ENCODE measurements at places on chromosomes 5 and 9.

DNA sequence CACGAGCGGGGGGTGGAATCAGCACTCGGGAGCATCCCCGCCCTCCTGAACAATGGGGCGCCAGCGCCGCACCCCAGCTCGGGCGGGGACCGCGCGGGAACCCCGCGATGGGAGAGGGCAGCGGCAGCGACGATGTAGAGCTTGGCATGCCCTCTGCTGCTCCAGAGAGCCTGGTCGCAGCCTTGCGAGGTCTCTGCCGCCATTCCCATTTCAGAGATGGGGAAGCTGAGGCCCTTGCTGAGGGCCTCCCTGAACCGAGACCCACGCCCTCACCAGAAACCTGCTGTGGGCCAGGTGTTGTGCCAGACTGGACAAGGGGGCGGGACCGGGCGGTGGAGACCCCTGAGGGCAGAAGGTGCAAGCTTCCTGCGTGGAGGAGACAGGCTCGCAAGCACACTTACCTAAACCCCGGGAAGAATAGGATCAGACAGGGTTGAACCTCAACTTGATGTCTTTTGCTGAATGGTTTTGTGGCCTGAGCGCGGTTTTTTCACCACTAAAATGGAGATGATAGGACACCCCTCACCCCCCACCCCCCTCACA, 647 bp upstream of the MEGF9 start:
- H3K27ac ChIP-seq = peak overlapping the region; percentile 75
- H3K27me3 ChIP-seq = no peaks in the 10 kb centered on the region
- H3K4me1 ChIP-seq = peaks cover 42% of the 10 kb centered on the region
- no peaks in the 10 kb centered on the region for H3K36me3 ChIP-seq

GRCh38 chr5:71923755-71924154, 183.5 kb upstream of the MAP1B start:
- no peak overlapping the region for H3K4me3 ChIP-seq
- H3K36me3 ChIP-seq = no peaks in the 10 kb centered on the region
- no peak overlapping the region for H3K27ac ChIP-seq
- no peak for DNase-seq
- H3K27me3 ChIP-seq = peaks cover 3% of the 10 kb centered on the region
- H3K4me1 ChIP-seq = no peaks in the 10 kb centered on the region

- DNase-seq = no peak
- peak overlapping the region; percentile 100 for H3K27ac ChIP-seq
- peak overlapping the region; percentile 91 for H3K4me3 ChIP-seq
- peaks cover 77% of the 10 kb centered on the region for H3K4me1 ChIP-seq
- H3K36me3 ChIP-seq = peaks cover 49% of the 10 kb centered on the region
These were observed 1.6 kb downstream of the NFX1 start for GRCh38 chr9:33291901-33292300.

DNA sequence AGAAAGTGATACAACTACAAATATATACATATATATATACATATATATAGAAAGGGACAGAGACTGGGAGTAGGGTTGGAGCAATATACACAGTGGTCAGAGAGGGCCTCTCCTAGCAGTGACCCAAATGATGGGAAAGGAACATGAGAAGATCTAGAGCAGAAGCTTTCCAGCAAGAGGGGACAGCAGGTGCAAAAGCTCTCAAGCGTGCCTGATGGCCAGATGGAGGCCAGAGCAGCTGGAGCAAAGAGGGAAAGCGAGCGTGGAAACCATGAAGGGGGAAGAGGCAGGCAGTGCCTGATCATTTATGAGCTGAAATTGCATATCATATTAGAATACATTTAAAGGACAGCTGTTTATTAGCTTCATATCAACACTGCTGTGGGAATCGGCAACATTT, 7.6 kb upstream of the GRPEL2 start:
- H3K27ac ChIP-seq = no peak overlapping the region
- no peak overlapping the region for H3K4me3 ChIP-seq
- H3K4me1 ChIP-seq = no peaks in the 10 kb centered on the region

- H3K4me1 ChIP-seq = peaks cover 25% of the 10 kb centered on the region
- H3K27me3 ChIP-seq = peaks cover 11% of the 10 kb centered on the region
- no peak overlapping the region for H3K27ac ChIP-seq
- H3K36me3 ChIP-seq = no peaks in the 10 kb centered on the region
- no peak for DNase-seq
These were observed 5.7 kb upstream of the AQP7 start for GRCh38 chr9:33408087-33408486.

DNA sequence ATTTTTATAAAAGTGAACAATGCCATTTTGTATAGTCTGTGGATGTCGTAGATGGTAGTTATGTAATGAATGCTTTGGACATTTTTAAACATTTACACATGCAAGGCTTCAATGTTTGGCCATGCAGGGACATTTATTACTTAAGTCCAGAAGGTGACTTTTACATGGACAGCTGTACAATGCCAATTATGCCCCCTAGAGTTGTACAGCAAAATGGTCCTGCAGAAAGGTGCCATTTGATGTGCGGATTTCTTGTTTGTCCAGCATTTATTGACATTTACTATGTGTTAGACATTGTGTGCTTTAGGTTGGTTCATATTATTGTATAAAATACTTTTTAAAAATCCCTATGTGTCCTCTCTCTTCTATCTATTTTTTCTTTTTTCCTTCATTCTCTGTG, 22.5 kb upstream of the COMMD10 start:
- no peaks in the 10 kb centered on the region for H3K36me3 ChIP-seq
- H3K27ac ChIP-seq = no peak overlapping the region
- H3K4me3 ChIP-seq = no peak overlapping the region
- no peaks in the 10 kb centered on the region for H3K4me1 ChIP-seq
- peaks cover 14% of the 10 kb centered on the region for H3K27me3 ChIP-seq

GRCh38 chr5:120605325-120606079, 141.4 kb downstream of the PRR16 start:
- no peaks in the 10 kb centered on the region for H3K4me1 ChIP-seq
- H3K27me3 ChIP-seq = no peaks in the 10 kb centered on the region
- DNase-seq = no peak
- no peak overlapping the region for H3K27ac ChIP-seq

DNA sequence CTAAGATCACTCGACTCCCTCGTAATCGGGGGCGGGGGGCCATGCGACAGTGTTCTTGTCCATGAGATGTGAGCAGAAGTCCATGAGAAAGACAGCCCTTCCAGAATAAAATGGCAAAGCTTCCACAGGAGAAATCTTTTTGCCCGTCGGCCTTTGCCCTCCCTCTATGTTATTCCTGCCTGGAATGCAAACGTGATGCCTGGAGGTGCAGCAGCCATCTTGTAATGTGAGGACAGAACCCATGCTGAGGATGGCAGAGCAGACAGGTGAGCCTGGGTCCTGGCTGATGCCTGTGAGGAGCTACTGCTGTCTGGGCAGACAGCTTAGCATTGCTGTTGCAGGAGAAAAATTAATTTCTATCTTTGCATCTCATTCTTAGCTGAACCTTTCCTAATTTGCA, 17.2 kb downstream of the MED10 start:
- peak overlapping the region; percentile 61 for H3K4me3 ChIP-seq
- peaks cover 33% of the 10 kb centered on the region for H3K36me3 ChIP-seq
- no peaks in the 10 kb centered on the region for H3K27me3 ChIP-seq
- H3K27ac ChIP-seq = peak overlapping the region; percentile 96

- H3K27ac ChIP-seq = no peak overlapping the region
- no peaks in the 10 kb centered on the region for H3K4me1 ChIP-seq
- DNase-seq = no peak
- no peaks in the 10 kb centered on the region for H3K27me3 ChIP-seq
- H3K4me3 ChIP-seq = no peak overlapping the region
- no peaks in the 10 kb centered on the region for H3K36me3 ChIP-seq
These were observed 67.9 kb downstream of the NFIB start for GRCh38 chr9:14245901-14246525.

DNA sequence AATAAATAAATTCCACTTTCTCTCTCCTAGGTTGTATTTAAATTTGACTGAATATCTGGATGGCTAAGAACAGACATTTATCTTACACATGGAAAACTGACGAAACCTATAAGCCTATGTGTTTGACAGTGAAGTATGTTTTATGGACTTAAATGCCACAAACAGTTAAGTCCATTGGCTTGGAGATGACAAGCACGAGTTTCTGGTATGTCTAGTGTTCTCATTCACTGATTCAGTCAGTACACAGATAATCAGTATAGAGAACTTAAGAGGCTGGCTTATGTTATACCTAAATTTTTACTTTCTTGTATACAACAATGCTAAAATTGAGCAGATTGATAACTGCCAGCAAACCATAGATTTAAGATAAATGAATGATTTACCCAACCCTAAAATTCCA, 38.9 kb downstream of the SNAPC3 start:
- no peaks in the 10 kb centered on the region for H3K27me3 ChIP-seq
- peaks cover 57% of the 10 kb centered on the region for H3K36me3 ChIP-seq
- H3K4me1 ChIP-seq = no peaks in the 10 kb centered on the region
- no peak overlapping the region for H3K4me3 ChIP-seq
- H3K27ac ChIP-seq = no peak overlapping the region

DNA sequence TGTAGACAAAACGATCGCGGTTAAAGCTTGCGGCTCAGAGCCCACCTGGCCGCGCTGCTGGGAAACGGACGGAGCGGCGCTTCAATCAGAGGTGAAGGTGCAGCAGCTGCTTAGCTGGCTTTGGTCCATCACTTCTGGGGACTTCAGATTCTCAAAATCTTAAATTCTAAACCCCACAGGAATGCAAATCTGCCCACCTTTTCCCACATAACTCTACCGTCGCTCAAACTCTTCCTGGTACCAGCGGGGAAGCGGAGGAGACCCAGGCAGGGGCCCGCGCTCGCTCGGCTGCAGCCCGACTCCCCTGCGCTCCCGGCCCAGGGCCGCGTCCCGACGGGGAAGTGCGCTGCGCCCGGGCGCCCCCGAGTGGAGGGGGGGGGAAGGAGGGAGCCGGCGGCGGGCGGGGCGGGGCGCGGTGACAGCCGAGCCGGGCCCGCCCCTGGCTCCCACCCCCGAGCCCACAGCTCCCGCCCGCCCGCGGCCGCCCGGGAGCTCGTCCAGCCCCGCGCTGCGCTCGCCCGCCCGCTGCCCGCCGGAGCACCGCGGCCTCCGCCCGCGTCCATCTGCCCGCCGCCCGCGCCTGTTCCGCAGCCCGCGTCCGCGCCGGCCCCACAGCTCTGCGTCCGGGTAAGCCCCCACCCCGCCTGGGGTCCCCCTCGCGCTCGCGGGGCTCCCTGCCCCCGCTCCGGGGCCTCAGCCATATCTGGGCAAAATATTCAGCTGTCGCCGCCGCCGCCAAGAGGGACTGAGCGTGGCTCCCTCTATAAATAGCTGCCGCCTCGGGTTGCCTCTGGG, at the start of gene TMOD1:
Gene TMOD1 (plus strand): TSS at position 490 of the 795 bp plus-strand sequence. CDS start 22,523 bp downstream, outside the sequence.
- H3K4me1 ChIP-seq = peaks cover 20% of the 10 kb centered on the region
- peak within 1 kb of the TSS; percentile 65 for H3K4me3 ChIP-seq
- H3K27ac ChIP-seq = no peak within 1 kb of the TSS
- peaks cover 62% of the 10 kb centered on the region for H3K27me3 ChIP-seq
- peak; percentile 58 for DNase-seq

GRCh38 chr5:152140347-152140746, 215.7 kb upstream of the GLRA1 start:
- H3K4me1 ChIP-seq = no peaks in the 10 kb centered on the region
- DNase-seq = no peak
- no peak overlapping the region for H3K27ac ChIP-seq

- no peak overlapping the region for H3K4me3 ChIP-seq
- no peaks in the 10 kb centered on the region for H3K4me1 ChIP-seq
- no peak overlapping the region for H3K27ac ChIP-seq
- DNase-seq = no peak
These were observed 76.8 kb upstream of the LMX1B start for GRCh38 chr9:126536841-126537465.

- H3K36me3 ChIP-seq = no peaks in the 10 kb centered on the region
- H3K4me1 ChIP-seq = no peaks in the 10 kb centered on the region
- no peak overlapping the region for H3K27ac ChIP-seq
- no peak overlapping the region for H3K4me3 ChIP-seq
These were observed 432.8 kb upstream of the PTPRD start for GRCh38 chr9:11045589-11045988.

DNA sequence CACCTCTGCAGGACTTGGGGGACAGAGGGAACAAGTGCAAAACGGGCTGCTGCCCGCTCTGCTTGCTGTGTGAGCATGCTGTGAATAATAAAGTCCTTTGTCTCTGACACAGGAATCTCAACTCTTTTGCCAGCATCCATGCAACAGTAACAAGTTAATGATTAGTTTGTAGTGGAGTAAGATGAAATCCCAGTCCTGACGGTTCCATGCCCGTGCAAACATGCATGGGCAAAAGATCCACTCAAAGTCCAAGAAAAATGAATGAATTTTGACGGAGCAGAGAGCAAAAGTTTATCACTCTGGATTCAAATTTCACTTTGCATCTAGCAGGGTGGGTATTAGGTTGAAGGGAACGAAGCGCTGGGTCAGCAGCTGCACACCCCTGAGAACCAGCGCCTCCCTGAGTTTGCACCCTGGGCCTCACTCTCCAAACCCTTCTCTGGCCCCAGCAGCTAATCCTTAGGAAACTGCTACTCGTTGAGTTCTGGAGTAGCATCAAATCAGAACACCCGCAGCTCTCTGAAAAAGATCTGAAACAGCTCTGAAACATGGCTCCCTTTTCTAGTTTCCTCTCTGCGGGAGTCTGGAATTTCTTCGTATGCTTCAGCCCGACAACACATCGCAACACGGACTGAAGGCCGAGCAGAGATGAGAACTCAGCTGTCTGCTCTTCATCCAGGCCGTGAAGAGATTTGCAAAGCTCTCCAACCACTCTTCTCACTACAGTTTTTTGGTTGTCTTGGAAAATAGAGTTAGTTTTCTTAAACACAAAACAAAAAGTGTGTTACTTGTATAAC, 45.6 kb upstream of the RUFY1 start:
- no peak overlapping the region for H3K4me3 ChIP-seq
- DNase-seq = no peak
- no peaks in the 10 kb centered on the region for H3K27me3 ChIP-seq
- H3K36me3 ChIP-seq = no peaks in the 10 kb centered on the region
- H3K27ac ChIP-seq = no peak overlapping the region

DNA sequence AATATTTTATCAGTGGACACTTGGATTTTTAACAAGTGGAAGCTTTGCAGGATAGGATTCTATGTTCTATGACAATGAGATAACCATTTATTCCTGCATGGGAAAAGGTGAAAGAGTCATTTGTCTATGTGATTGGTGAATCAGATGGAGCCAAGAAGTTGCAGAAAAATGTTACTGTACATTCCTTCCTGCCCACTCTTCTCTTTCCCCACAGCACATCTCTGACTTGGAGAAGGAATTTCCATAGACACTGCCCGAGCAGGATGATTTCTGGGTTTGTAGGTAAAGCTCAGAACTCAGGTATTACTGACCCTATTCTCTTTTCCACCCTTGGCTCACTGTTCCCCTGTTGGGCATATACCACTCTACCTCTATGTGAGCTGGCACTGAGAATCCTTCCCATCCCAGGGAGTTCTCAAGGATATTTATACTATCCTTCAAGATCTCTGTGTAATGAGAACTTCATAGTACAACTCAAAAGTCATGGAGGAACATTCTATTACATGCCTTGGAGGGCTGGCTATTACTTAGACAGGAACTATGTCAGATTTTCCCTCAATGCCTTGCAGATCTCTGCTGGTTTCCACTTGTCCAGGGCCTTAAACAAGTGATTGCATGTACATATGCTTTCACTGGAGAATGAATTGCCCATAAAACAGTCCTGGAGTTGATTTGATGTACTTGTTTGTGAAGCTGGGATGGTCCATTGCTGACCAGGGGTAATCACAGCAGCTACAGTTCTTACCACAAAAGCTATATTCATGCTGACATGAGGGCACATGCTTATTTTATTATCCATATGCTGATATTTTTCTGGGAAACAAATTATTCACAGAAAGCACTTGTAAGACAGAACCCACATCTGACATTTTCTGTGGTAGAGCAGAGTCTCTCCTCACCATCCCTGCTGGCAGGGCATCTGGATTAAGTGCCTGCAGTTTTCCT, 24.1 kb downstream of the SLC1A3 start:
- H3K4me3 ChIP-seq = no peak overlapping the region
- H3K27me3 ChIP-seq = peaks cover 9% of the 10 kb centered on the region
- no peaks in the 10 kb centered on the region for H3K4me1 ChIP-seq
- DNase-seq = no peak
- no peaks in the 10 kb centered on the region for H3K36me3 ChIP-seq

Measured in activated naive CD4-positive, alpha-beta T cell treated with anti-CD3 and anti-CD28 coated beads, Interleukin-2, amount 10 ng/mL, durations not matched to agents 7 days and 5 days (primary cell).